ENCODE measurements at places on chromosomes 4 and X.
A peak's percentile ranks its signal among the peaks of the same experiment; 100 is the strongest.

DNA sequence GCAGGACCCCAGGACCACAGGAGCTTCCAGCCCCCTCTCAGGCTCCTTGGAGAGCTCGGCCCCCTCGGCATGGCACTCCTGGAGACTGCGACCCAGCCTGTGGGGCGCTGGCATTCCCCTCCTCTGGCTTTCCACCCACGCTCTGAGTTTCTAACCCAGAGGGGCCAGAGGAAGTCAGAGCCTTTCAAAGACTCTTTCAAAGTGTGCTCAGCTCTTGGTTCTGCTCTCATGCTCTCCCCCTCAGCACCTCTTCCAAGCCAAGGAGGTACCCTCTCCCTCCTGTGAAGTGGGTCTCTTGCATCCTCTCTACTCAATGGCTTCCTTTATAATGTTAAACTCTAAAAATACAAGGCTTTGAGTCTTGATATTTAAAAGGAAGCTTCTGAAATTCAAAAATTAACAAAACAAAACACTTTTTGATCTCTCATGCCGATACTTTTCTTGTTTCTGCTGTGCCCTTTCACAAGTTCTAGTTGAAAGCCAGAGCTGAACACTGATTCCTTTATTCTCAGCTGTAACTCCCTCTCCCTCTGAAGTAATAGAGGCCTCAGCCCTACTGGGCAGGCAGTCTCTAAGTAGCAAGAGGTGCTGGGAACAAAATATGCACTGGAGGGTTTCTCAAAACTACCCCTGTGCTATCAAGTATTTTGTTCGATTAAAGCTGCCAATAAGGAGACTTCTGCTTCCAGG is 82.8 kb downstream of the NAT8L start:
- DNase-seq: no peak

DNA sequence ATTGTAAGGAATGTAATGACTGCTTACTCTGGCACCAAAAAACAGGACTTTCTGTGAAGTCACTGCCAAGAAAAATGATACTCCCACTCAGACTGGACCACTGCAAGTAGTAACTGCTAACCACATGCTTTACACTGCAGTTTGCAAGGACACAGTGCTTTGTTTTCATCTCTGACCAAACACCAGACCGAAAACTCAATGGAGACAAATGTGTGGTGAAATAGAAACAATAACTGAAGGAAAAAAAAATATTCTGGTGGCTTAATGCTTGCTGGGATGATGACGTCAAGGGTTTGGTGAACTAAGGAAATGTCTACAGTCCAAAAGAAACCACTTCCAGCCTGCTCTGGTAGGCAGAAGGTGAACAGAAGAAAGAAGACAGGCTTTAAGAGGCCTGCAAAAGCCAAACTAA is 13.2 kb downstream of the GPC4 start:
- DNase-seq: no peak

DNA sequence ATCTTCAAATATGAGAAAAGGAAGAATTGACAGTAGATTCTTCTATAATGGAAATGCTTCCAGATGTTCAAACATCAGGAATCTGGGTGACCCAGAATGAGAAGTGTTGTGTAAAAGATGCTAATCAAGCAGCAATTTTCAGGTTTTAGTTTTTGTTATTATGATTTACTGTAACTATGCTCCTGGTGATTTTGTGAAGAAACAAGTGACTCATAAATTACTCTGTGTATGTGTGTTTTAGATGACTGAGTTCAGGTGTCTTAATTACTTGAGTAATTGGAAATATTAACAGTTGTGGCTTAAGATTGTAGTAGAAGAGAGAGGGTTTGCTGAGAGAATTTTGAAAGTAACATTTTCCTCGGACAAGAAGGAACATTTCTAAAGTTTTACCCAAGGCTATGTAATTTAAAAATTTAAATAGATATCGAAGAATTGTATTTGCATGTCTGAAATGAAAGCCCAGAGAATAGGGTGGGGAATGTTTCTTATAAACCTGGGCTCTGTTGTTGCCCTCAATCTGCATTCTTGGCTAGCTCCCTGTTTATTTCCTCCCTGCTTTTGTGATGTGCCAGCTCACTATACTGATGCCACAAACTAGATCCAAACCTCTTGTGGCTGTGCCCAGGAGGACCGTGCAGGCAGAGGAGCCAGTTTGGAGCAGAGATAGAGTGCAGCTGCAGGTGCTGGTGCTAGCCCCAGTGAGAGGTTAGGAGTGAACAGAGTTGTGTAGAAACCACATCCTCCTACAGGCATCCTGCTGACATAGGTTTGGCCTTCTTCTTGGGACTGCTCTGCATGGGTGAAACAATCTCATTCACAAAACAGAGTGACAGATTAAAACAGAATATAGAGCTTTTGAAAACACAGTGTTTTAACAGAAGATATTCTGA is 25.4 kb upstream of the TNIP3 start:
- no peak for DNase-seq

DNA sequence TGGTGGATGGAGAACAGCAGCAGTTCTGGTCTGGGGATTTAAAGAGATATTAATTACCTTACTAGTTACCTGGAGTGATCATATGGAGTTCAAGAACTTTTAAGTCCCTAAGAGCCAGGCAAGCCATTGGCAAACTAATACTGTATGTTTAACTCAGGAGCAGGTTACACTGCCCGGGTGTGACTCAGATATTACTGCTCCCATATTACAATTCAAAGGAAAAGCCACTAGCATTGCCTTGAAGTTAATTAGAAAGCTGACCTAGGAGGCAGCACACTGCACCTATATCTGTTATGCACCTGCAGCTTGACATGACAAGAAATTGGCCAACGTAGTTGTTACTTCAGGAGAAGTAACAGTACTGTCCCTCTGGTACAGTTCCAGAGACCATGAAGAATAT is 47.2 kb downstream of the GRK4 start:
- DNase-seq: no peak

DNA sequence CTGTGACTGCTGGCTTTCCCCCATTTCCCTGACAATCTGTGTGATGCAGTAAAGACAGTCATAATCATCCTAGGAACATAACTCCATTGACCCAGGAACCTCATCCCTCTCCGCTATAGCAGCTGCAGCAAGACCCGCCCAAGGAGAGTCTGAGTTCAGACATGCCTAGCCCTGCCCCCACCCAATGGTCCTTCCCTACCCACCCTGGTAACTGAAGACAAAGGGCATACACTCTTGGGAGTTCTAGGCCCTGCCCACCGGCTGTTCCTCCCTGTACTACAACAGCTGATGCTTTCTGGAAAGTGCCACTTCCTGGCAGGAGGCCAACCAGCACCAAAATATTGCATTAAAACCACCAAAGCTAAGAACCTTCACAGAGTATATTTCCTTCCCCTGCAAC is 1035.6 kb downstream of the C4orf33 start:
- DNase-seq: no peak

- DNase-seq: no peak
Measured at GRCh38 chr4:149223659-149224058, 592.0 kb downstream of the IQCM start.

- DNase-seq: peak; percentile 24
Measured at GRCh38 chr4:112633477-112634235, 3.1 kb downstream of the ZGRF1 start.

- no peak for DNase-seq
Measured at GRCh38 chr4:4461850-4462249, 74.9 kb downstream of the NSG1 start.

GRCh38 chr4:185128272-185129119 is 14.6 kb upstream of the SLC25A4 start:
- no peak for DNase-seq

DNA sequence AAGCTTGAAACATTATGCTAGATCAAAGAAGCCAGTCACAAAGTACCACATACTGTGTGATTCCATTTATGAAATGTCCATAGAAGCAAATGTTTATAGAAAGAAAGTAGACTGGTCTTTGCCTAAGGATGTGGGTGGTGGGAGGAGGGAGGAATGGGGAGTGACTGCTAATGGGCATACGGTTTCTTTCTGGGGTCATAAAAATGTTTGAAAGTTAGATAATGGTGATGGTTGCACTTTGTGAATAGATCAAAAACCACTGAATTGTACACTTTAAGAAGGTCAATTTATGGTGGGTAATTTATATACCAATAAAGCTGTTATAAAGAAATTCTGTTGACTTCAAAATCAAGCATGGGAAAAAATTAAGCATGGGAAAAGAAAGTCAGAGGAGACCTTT is 56.6 kb downstream of the FAM13A start:
- no peak for DNase-seq

- DNase-seq: no peak
Measured at GRCh38 chrX:21705225-21705624, 47.1 kb upstream of the KLHL34 start.

DNA sequence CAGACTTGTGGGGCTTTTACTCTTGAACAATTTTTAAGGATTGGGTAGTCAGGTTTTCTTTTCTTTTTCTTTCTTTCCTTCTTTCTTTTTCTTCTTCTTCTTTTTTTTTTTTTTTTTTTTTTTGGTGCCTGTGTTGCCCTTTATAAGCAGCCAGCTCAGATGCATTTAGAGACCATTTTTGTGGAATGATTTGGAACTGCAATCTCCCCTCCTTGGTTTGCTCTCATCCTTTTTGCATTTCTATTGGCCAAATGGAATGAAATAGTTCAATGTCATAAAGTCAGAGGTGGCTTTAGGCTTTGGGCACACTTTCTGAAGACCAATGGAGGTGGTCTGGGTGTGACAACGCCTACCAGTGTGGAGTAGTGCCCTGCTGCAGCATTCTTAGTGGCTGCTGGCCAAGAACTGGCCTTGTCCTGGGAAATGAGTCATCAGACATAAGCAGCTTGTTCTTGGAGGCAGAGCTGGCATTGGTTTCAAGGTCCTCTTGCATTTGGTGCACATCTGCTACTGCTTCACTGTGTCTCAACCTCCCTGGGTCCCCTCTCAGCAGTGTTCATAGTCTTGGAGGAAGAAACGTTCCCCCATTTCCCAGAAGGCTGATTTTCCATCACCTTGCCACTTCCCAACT is 84.5 kb downstream of the CT47B1 start:
- DNase-seq: no peak

DNA sequence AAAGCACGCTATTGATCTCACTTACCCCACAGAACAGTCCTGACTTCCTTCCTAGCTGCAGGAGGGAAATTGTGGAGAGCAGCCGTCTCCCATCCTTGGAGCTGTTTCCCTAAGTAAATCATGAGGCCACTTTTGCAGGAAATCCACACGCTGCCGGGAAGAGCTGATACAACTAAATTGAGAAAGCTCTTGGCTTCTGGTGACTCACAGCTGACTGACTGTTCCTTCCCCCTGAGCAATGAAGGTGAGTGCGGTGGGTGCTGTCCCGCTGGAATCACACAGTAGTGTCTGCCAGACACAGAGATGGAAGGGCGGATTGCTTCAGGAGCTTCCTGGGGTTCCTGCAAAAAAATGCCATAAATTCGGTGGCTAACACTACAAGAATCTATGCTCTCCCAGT is 268.9 kb downstream of the ASMT start:
- DNase-seq: no peak

DNA sequence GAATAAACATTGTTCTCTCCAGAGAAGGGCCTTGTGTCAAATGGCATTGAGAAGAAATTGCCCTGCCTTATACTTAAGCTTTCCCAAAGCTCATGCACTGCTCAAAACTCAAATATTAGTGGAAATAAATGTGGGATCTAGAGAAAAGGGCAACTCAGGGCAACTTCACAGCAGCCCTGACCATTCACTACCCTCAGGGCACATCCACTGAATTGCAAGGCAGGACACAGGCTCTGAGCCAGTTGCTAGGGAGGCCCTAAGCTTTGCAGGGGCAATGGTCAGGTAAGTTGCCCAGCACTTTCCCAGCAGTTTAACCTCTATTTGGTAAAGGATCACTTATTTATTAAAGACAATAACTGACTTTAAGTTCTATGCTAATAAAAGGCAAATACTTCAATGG is 255.3 kb upstream of the TEX13A start:
- no peak for DNase-seq

- DNase-seq: no peak
Measured at GRCh38 chr4:94435874-94436273, 15.9 kb upstream of the PDLIM5 start.

DNA sequence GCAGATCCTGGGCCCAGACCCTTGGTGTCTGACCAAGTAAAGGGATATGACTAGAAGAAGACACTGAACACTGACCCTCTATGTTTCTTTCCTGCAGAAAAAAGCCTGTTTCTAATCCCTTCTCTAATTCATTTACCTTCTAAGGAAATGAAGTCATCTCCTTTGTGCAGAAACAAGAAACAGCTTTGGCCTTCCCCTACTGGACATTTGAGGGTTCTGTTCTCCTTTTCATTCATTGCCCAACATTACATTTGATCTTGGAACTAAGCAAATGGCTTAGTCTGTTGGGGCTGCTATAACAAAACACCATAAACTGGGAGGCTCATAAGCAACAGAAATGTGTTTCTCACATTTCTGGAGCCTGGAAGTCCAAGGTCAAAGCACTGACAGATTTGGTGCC is 20.0 kb downstream of the HCCS start:
- DNase-seq: peak; percentile 67

- DNase-seq: no peak
Measured at GRCh38 chr4:2846172-2846571, 2.5 kb downstream of the ADD1 start.

DNA sequence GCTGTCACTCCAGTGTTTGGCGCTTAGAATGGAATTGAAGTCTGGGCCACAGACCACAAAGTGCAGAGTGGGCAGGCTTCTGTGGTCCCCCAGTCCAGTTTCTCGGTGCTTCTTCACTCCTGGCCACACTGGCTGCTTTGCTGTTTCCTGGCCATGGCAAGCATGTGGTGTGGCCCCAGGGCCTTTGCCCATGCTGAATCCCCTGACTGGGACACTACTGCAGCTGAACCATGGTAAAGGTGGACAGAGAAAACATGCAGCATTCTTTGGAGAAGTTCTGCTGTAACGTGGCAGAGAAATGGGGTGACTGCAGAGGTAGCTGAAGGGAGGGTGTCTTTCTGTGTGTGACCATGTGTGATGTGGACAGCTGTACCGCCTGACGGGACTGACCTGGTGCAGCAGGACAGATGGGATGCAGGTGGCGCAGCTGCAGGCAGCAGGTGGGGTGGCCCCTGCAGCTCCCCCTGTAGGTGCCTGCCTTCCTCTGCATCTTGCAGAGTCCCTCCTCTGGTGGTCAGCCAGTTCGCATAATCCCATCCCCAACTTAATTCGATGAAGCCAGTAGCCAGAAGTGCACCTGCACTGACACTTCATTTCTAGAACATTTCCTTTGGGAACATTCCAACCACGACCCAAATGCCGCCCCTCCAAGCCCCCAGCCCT is 13.2 kb upstream of the S100P start:
- DNase-seq: no peak

DNA sequence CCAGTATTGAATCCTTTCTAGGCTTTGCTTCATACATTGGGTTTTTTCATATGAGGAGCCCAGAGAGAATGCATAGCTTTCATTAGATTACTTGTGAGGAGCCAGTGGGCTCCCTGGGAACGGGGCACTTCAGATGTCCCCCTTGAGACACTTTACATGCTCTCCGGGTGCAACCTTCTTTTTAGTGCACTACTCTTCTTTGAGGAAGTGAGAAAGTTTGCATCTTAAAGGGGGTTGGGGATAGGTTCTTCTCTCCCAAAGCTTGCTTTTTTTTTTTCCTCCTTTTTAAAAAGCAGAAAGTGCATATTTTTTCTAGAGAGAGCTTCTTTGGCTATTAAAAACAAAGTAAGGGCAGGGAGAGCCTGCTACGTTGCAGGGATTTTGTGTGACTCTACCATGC is 4.3 kb downstream of the HADH start:
- DNase-seq: no peak

GRCh38 chr4:147351083-147351787 is 129.7 kb upstream of the EDNRA start:
- DNase-seq: no peak

GRCh38 chrX:39822133-39822748 is 275.5 kb downstream of the BCOR start:
- DNase-seq: no peak
